Placental epithelial cell (primary cell): ENCODE measurements at places on chromosomes 7 and 10. TPM values are rescaled to one million over a fixed set of nuclear protein-coding genes. Genes with fewer than 3 reads are reported as not detected.

PIK3CG gene
- total RNA-seq: not detected in 2 replicates

CTAGE6 gene
- 0.54 and 5.9 TPM in 2 replicates for total RNA-seq

NPC1L1 gene
- not detected in 2 replicates for total RNA-seq

ARHGEF5 gene
- total RNA-seq: 29.1 and 55.1 TPM in 2 replicates

ACSM6 gene
- not detected in 2 replicates for total RNA-seq

FRMD4A gene
- 21.8 and 25.5 TPM in 2 replicates for total RNA-seq
